HCT116 (cell line): ENCODE measurements at places on chromosomes 5 and 9.

DNA sequence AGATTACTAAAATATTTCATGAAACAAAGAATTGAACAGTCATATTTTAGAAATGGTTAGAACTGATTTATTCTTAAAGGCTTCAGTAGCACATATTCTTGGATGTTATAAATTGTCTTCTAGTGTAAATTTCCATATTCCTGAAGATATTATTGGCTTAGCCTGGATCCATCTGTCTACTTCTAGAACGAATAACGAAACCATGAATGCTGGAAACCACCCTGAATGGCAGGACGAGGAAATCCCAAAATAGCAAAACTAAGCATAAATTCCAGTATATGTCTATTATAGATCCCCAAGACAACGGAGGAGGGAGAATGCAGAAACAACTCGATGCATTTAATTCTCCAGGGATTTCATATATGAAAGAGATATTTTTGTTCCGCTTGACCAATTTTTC is 2191.0 kb upstream of the ACO1 start:
- DNase-seq: no peak

GRCh38 chr9:122059955-122060324 is 33.2 kb downstream of the TTLL11 start:
- no peak for DNase-seq

GRCh38 chr5:77629509-77630113 is 8.9 kb downstream of the OTP start:
- DNase-seq: no peak

DNA sequence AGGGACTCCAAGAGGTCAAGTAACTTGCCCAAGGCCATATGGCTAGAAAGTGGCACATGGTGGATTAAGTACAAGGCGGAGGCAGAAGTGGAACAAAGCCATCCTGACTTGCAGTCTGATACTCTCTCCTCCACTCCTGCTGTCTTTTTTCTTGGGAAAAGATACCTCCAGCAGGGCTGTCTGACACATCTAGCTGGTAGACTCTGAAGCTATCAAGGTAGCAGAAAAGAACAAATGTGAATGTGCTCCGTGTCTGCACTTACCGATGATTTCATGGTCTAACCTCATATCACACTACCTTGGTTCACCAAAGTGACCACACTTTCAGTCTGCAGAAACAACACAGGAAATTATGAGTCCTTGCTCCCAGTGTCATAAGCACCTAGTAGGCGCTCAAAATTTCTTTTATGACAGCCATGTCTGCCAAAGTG is 284.8 kb downstream of the CRB2 start:
- DNase-seq: no peak

DNA sequence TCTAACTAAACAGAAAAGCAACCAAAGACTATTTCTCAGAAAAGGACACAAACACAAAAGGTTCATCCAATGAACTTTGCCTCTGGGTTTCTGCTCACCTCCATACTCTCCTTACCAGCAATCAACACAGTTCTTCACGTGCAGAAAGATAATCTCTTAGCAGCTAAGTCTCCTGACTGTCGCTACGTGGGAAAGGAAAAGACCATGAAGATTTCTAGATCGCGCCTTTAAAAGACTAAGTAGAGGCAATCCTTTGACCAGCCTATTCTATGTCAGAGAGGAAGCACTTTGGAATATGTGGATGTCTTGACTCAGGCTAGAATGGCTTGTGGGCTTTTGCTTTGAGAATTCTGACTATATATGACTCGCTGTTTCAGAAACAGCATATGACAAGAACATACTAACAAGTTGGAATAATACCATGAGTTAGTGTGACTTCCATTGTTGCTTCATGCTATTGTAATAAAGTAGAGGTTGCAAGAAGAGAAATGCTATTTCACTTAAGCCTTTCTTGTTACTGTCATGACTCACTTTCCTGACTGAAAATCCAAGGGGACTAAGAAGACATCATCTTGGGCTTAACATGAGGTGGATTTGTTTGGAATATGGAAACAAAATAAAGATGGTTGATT is 339.5 kb upstream of the RFX3 start:
- no peak for DNase-seq

- DNase-seq: no peak
These were observed 238.7 kb downstream of the AGTPBP1 start for GRCh38 chr9:85502815-85503655.

GRCh38 chr5:124823380-124823779 is 76.9 kb upstream of the ZNF608 start:
- no peak for DNase-seq

- peak; percentile 45 for DNase-seq
These were observed 36.7 kb downstream of the NDFIP1 start for GRCh38 chr5:142145106-142145900.

DNA sequence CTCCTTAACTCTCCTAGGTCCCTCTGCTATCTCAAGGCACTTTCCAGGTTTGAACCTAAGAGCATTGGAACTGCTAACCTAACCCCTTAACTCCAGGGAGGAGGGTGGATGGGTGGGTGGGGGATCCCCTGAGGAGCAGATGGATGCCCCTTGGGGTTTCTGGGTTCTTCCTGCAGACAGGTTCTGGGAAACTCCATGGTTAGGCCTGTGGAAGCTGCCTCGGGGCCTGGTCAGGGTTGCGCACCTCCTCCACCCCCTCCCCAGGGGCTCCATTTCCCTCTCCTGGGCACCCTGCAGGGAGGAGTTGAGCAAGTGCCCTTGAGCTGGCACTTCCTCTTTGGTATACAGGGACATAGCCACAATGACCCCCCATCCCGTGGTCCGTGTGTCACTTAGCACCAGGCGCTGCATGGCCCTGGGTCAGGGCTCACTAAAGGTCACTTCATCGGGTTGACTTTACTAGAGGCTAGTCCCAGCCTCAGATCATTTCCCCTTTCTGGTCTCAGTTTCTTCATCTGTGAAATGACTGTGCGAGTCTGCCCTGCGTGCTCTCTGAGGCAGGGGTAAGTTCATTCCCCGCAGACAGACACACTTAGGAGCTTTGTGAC is 16.0 kb downstream of the CXXC5 start:
- DNase-seq: no peak

GRCh38 chr9:79695531-79696175 is 123.9 kb downstream of the TLE4 start:
- no peak for DNase-seq

GRCh38 chr5:139494256-139494655 is 11.7 kb upstream of the STING1 start:
- no peak for DNase-seq

- no peak for DNase-seq
These were observed 5.1 kb downstream of the SEMA5A start for GRCh38 chr5:9540791-9541190.

- DNase-seq: peak; percentile 34
These were observed 779 bp upstream of the CTNNA1 start for GRCh38 chr5:138752341-138752950.

DNA sequence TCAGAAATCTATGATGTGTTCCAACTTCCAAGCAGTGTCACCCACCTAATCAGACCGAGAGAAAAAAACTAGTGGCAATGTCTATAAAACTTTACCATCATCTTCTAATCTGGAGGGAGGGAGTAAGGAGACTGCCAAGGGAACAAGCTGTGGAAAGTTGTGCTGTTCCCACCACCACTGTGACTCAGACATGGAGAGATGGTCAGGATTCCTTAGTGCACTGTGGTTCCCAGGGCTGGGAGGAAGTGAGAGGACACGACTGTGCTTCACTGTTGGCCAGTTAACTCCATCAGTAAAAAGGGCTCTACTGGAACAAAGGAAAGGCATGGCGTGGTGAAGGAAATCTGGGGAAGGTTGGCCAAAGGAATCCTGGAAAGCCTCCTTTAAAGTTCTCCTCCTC is 18.8 kb downstream of the TICAM2 start:
- no peak for DNase-seq

DNA sequence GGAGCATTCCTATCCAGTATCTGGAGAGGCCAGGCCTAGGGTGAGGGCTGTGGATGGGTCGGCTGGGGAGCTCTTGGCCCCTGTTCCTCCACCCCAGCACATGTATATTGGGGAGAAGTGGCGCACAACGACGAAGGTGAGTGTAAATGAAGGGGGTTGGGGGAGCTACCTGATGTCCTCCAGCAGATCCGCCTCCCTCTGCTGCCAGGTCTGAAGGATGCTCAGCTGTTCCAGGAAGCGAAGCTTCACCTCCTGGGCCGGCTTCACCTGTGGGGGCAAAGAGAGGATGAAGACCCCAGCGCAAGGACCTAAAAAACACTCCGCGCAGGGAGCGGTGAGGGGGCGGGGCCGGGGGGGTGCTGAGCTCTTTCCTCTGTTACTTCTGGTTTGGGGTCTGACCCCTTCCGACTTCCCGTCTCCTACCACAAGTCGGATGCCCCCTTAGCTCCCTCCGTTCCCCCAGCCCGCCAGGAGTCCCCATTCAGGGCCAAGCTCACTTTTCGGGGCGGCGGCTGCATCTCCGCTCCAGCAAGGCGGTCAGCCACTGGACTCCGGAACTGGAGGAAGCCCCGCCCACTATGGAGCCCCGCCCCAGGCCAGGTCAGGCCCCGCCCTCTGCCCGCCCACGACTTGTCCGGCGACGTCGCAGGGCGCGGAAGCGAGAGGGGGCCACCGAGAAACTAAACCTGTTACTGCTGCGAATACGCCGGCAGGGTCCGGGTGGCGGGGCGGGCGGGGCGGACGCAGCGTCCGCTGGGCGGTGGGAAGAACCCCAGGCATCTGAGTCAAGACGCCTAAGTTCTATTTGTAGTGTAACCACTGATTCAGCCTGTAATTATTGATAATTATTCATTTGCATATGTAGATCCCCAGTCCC is at the start of gene FCHSD1:
FCHSD1 (minus strand) TSS at position 568 of the 877 bp plus-strand sequence; CDS start at position 518, 50 bp downstream.
- DNase-seq: peak; percentile 65

- no peak for DNase-seq
These were observed 79.8 kb downstream of the MRPL36 start for GRCh38 chr5:1719860-1720259.

GRCh38 chr9:110638381-110638954 is 30.1 kb upstream of the MUSK start:
- no peak for DNase-seq

- no peak for DNase-seq
These were observed 21.6 kb downstream of the CDC37L1 start for GRCh38 chr9:4700932-4701331.

DNA sequence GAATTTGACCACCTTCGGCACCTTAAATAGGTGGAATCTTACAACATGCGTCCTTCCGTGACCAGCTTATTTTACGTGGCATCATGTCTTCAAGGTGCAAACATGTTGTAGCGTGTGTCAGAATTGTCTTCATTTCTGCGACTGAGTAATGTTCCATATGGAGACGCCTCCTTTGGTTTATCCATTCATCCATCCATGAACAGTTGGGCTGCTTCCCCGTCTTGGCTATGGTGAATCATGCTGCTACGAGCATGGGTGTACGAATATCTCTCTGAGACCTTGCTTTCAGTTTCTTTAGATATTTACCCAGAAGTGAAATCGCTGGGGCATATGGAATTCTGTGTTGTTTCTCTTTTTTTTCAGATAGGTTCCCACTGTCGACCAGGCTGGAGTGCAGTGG is 391.9 kb upstream of the IRX2 start:
- DNase-seq: no peak

DNA sequence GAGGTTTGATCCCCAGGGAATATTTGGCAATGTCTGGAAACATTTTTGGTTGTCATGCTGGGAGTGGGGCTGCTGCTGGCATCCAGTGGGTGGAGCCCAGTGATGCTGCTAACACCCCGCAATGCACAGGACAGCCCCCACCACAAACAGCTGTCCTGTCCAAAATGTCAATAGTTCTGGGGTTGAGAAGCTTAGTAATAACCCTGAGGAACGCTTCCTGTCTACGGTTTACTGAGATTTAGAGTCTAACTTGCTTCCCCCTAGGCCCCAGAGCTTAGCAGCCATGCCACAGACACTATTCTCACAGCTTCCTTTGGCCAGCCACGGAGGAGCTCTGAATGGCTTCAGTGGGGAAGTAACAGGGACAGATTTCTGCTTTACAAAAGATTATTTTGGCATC is 66.5 kb downstream of the MSX2 start:
- DNase-seq: no peak

DNA sequence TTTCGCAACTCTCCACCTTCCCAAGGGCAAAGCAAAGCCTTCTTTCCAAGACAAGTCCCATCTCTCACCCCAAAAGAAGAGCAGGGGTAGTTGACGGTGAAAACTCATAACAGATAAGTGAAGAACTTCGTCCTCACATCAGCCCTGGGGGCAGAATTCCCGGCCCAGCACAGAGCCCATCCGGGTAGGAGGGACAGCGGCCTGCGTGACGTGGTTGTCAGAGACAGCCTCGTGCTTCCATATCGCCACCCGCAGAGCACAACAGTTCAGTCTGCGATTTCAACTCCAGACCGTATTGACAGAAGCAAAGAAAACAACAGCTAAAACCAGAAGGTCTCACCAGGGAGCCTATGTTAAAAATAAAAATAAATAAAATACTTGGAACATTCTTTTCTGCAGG is 273.2 kb downstream of the SYK start:
- DNase-seq: no peak

DNA sequence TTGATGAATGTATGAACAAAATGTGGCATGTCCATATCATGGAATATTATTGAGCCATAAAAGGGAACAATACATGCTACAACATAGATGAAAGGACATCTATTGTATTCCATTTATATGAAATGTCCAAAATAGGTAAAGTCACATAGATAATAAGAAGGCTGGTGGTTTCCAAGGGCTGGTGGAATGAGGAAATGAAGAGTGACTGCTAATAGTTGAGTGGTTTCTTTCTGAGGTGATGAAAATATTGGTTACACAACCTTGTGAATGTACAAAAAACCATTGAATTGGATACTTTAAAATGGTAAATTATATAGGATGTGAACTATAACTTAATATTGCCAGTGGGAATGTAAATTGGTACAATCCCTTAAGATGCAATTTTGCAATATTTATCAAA is 5.2 kb downstream of the ARSB start:
- no peak for DNase-seq

DNA sequence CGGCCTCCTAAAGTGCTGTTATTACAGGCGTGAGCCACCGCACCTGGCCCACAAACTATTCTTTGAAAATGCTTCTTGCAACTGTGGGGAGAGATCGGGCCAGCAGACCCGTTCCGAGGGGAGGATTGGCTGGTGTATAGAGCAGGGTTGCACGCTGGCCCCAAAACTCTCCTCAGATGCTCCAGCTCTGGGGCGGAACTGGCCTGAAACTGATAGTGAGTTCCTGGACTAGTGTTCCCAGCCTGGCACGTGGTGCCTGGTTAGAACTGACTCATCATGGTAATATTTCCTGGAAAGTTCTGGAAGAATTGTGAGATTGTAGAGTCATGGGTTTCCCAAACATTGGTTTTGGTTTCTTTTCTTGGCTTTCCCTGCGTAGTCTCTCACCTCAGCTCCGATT is 120.5 kb downstream of the FBXL7 start:
- DNase-seq: no peak

DNA sequence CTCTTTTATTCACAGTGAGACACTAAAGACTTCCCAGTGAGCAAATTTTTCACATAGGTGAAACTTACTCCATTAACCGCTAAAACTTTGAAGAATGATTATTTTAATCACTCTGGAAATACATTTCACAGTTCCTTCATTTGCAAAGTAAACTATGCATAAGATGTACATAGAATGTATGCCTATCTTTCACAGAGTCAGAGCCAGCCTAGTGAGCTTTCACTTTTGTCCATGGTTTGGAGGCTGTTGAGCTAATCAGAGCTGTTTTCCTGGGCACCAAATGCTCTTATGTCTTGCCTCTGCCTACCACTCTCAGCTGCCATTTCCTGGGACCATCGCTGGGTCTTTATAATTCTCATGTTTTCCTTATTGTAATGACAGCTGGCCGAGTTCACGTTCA is 67.3 kb downstream of the PDE8B start:
- DNase-seq: no peak
